ENCODE measurements at places on chromosomes 6 and 20.
A peak's percentile ranks its signal among the peaks of the same experiment; 100 is the strongest.

DNA sequence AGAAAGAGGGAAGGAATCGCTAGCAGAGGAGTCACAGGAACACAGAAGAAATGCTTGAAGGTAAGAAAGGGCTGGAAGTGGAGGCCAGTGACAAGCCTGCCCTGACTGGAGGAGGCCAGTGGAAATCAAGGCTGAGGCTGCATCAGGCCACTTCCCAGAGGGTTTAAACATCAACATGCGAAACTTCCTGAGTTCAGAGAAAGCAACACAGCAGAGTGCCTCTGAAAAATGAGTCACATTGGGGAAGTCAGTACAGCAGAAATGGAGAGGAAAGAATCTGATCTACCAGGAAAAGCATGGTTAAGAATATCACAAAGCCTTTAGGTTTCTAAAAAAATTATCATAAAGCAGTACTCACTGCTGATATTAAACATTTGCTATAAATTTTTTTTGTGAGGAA lies 23.3 kb downstream of the NAPB start:
- DNase-seq: no peak

DNA sequence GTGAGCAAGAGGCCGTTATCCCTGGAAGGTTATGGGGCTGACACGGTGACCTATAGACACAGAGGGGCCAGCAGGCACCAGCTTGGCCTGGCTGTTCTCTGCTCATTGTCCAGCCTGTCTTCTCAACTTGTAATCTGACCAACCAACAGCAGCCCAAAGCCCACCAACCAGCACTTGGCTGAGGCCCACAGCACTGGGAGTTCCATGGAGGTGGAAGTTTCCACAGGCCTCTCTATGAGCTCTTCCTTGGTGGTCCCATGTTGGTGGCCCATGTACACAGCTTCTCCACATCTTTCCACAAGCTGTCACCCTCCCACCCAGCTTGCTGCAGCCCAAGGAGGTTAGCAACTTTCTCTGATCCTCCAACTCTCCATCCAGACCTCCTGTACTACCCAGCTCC lies 56.2 kb upstream of the KLHL31 start:
- no peak for DNase-seq

- DNase-seq: peak; percentile 69
These were observed 414 bp downstream of the SIM1 start for GRCh38 chr6:100464162-100464851.

GRCh38 chr6:21908161-21908848 lies 314.8 kb downstream of the SOX4 start:
- DNase-seq: peak; percentile 68

DNA sequence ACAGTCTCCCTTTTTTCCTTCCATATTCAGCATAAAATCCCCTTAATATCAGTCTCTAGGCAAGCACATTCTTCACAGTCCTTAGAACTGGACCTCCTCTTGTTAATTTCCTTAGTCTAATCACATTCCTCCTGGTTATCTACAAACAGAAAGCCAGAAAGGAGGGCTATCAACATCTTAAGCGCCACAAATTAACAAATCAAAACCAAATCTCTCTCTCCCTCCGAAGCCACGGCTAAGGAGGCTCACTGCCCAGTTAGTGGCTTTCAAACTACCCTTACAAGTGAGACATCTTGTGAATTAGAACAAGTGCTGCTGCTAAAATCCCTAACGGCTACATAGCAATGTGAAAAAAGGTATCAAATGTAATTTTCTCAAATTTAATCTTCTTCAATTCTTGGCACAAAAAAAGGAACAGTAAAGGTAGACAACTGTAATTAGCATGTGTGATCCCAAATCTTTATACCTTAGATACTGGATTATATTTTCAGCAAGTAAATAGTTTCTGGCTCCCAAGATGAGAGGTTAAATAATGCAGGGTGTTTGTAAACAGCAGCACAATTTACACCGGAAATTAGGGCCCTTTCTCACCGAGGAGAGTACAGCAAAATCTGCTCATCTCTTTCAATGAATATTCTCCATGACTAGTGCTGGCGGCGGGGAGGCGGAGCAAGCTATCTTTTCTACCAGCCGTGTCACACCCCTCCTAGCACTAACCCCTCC lies 1.4 kb upstream of the TRIM39 start:
- DNase-seq: peak; percentile 1

DNA sequence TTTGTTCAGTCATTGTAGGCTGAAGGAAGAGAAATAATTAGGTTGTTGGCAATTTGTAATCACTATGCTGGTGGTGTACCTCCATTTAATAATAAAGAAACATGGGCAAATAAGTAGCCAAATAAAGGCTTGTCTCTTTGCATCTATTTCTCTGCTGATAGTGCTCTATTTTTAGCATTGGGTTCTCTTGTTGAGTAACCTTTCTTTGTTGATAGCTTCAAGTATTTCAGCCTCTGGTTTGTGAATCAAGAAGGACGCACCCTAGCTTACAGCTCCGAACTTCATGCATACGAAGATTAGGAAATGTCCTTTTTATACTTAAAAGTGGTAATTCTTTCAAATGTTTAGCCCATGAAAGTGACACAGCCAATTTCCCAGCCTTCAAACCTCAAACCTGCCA lies 2.6 kb downstream of the PPP1R14C start:
- no peak for DNase-seq
